ENCODE measurements at places on chromosomes 11 and 22.

DNA sequence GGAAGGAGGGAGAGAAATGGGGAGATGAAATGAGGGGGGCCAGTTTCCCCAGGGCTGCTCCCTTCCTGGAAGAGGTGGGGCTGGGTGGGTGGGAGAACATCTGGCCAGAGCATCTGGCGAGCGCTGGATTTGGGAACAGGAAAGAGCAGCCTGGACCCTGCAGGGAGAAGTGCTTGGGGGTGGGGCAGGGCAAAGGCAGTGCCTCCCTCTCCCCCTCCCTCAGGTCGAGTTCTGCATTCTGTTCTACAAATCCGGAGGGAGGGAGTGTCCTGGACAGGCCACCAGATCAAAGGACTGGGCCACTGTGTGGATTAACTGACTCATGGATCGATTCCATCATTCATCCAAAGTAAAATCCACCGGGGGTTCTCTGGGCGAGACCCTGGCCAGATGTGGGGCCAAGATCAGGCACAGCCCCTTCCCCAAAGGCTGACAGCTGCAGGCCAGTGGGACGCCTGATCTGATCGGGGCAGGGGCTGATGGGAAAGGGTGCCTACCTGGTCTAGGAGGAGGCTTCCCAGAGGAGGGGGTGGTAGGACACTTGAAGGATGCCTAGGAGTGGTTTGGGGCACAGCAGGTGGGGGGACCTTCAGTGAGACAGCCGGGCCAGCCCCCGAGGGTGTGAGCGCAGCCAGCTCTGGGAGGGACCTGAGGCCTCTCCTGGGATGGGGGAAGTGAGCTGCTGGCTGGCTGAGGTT, 57.5 kb downstream of the CACNA1I start:
- no peak for DNase-seq

- no peak for DNase-seq
Observed at GRCh38 chr11:118903204-118904015, 19.7 kb downstream of the CXCR5 start.

DNA sequence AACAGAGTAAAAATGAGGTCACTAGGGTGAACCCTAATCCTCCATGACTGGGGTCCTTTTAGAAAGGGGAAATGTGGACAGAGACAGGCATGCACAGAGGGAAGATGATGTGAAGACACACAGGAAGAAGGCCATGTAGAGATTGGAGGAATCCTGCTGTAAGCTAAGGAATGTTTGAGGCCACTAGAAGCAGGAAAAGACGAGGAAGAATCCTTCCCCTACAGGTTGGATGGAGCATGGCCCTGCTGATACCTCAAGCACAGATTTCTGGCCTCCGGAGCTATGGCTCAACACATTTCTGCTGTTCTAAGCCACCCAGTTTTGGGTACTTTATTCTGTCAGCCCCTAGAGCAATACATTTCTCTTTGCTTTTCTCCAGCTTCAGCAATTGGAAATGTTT, 486.9 kb downstream of the MIAT start:
- no peak for DNase-seq

DNA sequence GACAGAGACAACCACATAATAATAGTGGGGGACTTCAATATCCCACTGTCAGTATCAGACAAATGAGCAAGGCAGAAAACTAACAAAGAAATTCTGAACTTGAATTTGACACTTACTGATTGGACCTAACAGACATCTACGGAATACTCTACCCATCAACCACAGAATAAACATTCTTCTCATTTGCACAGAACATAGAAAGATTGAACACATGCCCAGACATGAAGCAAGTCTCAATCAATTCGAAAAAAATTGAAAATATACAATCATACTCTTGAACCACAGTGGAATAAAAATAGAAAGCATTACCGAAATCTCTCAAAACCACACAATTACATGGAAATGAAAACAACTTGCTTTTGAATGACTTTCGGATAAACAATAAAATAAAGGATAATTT, 17.9 kb downstream of the RAB38 start:
- DNase-seq: no peak

DNA sequence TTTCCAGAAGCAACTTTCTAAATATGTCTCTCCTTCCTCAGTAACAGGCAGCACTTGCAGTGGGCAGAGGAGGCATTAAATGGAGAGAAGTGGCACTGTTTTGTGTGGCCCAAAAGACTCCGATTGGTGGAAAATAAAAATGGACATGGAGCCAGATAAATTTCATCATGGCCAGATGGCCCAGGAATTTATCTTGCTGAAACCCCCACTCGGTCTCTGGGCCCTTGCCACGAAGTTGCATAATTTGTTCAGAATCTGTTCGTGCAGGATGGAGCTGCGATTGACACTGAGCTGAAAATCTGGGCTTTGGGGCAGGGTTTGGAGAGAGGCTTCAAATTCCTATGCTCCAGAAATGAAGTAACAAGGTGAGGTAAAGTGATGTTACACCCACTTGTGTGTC, 65.5 kb downstream of the C11orf91 start:
- DNase-seq: no peak

DNA sequence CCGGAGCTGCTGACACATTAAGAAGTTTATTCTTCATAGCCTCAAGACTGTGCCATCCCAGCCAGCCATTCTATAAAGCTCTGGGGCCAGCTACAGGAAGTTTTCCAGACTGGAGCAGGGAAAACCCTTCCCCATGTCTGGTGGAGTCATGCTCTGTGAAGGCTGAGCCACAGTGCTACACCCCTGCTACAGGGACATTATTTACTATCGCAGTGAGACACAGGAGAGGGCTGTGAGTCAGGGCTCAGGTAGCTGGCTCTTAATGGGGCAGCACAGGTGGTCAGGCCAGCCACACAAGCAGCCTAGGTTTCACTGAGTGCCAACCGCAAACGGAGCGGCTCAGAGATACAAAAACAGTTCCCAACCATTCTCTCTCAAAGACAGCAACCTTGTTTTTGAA, 12.1 kb downstream of the HPS4 start:
- DNase-seq: peak; percentile 99

DNA sequence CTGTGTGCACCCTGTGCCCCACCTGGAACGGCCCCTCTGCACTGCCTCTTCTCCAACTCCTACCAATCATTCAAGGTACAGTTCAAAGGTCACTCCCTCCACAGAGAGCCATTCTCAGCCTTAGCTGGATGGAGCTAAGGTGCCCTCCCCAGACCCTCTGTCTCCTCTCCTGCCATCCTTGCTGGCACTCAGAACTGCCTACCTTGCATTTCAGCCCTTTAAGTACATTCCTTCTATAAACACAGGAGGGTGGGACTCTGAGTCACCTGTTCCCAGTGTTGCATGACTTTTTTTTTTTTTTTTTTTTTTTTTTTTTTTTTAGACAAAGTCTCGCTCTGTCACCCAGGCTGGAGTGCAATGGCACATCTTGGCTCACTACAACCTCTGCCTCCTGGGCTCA, 8.6 kb downstream of the TTLL1 start:
- DNase-seq: peak; percentile 31

DNA sequence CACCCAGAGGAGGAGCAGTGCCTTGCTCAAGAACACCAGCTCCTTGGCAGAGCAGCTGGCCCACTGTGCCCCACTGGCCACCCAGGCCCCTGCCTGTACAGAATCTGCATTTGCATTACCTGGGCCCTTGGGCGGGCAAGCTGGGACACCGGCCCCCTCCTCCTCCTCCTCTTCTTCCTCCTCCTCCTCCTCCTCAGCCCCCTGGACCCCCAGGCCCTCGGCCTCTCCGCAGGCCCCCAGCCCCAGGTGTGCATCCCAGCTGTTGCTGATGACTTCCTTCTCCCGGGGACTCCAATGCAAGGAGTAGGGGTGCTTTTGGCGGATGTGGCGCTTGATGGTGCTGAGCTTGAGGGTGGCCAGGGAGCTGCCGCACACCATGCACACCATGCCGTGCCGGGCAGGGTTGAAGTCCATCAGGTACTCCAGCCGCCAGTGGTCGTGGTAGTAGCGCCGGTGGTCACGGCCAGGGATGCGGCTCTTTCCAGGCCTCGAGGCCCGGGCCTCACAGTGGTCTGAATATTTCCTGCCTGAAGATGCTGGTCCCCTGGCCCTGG, 2.8 kb downstream of the ZFTA start:
- DNase-seq: no peak
